ENCODE measurements at places on chromosomes 1 and 21.
A peak's percentile ranks its signal among the peaks of the same experiment; 100 is the strongest.

GRCh38 chr1:212774584-212774983 lies 17.0 kb downstream of the NSL1 start:
- DNase-seq: no peak

DNA sequence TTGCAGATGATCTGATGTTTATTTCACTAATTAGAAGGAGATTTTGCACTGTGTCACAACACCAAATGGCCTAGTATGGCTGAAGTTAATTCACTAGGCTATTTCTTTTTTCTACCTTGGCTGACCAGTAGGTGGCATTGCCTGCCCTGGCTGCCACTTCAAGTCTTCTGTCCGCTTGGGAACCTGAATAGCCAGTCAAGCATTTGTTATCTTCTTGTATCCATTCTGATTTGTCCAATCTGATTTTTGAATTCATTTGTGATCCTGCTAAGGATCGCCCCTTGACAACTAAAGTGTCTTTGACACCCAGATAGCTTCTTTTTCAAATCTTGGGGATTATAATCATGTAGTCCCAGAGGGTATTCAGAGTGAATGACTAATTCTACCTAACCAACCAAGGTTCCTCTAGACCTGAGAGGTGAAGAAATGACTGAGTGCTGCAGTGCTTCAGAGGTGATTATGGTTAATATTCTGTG lies 99.4 kb downstream of the GIPC2 start:
- DNase-seq: no peak

DNA sequence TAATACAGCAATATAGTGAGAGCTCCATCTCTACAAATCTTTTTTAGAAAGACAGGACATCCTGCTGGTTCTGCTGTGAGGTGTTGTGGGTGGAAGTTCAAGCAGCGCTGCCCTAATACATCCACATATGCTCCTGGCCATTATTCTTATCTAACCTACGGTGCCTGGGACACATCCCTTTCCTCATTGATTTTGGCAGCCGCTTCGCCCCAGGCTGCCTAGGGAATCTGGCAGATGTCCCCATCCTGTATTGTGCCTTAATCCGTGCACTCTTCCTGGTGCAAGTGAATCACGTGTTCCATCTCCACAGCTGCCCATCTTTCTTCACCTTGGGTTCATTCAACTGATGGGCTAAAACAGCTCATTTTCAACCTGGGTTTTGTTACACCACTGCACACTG lies 3.1 kb upstream of the UBE2G2 start:
- no peak for DNase-seq

DNA sequence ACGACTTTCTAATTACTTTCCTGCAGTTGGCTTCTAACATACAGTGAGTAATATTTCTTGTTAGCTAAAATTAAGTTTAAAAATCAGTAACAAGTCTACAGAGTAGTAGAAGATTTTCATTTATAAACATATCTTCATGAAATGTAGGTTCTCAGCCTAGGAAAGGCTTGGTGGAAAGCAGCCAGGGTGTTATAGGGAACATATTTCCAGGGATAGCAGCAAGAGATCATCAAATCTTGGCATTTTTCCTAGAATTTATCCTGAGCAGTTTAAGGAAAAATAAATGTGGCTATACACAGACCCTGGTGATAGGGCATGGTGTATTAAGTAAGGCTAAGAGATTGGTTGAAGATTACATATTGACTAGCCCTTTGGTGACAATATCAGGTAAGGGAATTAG lies 203.5 kb upstream of the NEGR1 start:
- DNase-seq: no peak

- no peak for DNase-seq
Measured at GRCh38 chr1:155990005-155990739, 11.8 kb upstream of the ARHGEF2 start.

GRCh38 chr1:78792756-78793155 lies 143.1 kb downstream of the IFI44 start:
- no peak for DNase-seq

- DNase-seq: no peak
Measured at GRCh38 chr21:14271641-14272040, 55.7 kb downstream of the RBM11 start.

- no peak for DNase-seq
Measured at GRCh38 chr1:64505232-64505943, 35.5 kb downstream of the CACHD1 start.

DNA sequence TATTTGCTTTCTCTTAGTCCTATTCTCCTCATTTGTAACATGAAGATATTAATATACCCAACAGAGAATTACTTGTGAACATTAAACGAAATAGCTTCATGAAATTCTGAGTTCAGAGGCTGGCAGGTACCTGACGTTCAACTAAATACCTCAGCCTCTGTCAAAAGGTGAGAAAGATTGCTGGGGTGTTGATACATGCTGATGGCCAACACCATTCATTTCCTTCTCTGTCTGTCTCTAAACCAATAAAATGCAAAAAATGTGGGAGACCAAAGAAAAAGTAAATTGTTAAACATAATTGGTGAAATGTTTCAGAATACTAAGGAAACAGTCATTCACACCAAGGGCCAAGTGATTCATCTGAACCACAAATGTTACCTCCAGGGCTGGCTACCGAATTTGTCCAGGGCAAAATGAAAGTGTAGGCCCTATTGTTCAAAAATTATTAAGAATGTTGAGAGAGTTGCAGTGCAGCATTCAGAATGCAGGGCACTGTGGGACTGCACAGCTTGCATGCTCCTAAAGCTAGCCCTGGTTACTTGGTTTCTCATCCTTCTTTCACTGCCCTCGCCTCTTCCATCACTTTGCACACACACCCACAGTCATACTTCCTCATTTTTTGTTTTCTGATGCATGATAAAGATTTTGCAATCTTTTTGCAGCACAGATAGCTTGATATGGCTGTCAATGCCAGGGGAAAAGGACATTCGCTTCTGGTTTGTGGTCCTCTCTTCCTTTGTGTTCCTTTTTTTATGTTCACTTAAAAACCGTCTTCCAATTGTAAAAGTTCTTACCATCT lies 414.3 kb upstream of the NR5A2 start:
- no peak for DNase-seq

- DNase-seq: no peak
Measured at GRCh38 chr21:42459546-42460215, 36.3 kb downstream of the RSPH1 start.

- no peak for DNase-seq
Measured at GRCh38 chr1:162398999-162399580, 12.8 kb downstream of the SH2D1B start.

GRCh38 chr1:11198851-11199594 lies 9.9 kb downstream of the ANGPTL7 start:
- DNase-seq: peak; percentile 19

DNA sequence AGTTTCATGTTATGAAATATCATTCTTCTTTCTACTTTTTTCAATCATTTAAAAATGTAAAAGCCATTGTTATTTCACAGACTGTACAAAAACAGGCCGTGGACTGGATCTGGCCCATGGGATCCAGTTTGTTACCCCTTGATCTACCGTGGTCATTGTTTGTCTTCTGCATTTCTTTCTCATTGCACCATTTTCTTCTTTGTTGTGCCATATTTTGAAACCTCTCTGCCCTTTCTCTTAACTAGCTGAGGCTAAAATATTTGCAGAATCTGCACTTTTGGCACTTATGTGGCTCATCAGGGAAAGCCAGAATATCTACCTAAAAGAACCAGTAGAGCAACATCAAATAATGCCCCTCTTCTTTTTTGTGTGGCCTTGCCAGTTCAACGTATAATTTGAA lies 50.5 kb downstream of the DNAJC6 start:
- DNase-seq: no peak

- DNase-seq: no peak
Measured at GRCh38 chr1:239815074-239815473, 276.6 kb upstream of the FMN2 start.

DNA sequence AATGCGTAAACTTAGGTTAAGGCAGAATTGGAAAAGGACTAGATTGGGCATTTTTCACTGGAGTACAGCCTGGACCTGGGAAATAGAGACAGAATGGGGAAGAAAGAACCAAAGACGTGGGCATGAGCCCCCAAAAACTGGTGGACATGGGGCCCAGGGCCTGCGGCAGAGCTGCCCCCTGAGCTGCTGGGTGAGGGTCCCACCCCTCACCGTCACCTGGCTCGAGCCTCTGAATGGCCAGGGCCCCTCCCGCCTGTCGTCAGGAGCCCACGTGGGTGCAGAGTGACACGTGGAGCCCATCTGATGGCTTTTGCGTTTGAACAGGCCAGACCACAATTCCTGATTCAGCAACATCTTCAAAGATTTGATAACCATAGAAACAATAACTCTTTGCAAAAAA lies 360.9 kb upstream of the VAMP3 start:
- DNase-seq: no peak

DNA sequence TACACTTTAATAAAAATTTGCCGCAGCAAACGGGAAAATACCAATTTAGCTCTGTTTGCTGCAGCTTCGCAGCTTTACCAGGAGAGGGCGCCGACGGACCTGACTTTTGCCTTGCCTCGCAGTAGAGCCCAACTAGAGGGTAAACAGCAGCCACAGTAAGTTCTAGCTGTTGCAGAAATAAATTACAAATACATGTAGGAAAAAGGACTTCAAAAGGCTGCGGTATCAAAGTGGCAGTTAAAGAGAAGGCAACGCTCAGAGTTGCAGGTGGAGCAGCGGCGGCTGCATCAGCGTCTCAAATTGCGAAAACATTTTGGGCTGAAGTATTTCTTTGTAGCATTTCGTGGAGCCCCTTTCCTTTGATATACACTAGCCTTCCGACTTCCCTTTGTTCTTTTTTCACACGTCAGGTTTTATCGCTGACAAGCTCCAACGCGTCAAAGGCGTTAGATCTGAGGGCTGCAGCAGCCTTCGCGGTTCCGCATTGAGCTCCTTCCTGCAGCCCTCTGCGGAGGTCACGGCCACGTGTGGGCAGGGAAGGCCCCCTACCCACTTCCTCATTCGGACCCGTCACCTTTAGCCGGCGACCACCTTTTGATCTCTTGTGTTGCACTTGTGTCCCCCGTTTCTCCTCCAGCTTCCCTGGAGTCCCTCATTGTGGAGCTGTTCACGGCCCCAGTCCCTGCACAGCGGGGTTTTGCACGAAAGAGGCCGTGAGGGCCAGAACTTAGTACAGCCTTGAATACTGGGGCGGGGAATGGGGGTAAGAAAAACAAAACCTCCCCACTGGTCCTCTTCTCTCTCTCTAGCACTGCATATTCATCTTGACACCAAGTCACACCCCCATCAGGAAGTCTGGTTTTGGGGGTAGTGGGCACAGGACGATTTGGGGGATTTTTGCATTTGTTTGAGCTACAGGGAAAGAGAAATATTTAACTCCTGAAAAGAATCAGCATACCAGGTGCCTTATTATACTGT lies 72.8 kb downstream of the S1PR1 start:
- DNase-seq: peak; percentile 42

GRCh38 chr1:76868154-76868882 lies 1.0 kb downstream of the ST6GALNAC5 start:
- DNase-seq: peak; percentile 21

- no peak for DNase-seq
Measured at GRCh38 chr21:42216726-42217572, 2.0 kb upstream of the ABCG1 start.

GRCh38 chr1:67741736-67742135 lies 56.7 kb downstream of the GADD45A start:
- no peak for DNase-seq

GRCh38 chr1:35062518-35063196 lies 16.5 kb upstream of the ZMYM1 start:
- no peak for DNase-seq

GRCh38 chr21:44283948-44284347 lies 1.7 kb upstream of the AIRE start:
- no peak for DNase-seq

- DNase-seq: no peak
Measured at GRCh38 chr1:223843934-223844786, 1.6 kb downstream of the TP53BP2 start.

- no peak for DNase-seq
Measured at GRCh38 chr1:74324684-74325448, 89.7 kb downstream of the TNNI3K start.

- DNase-seq: no peak
Measured at GRCh38 chr1:1084372-1085170, 10.5 kb upstream of the RNF223 start.

DNA sequence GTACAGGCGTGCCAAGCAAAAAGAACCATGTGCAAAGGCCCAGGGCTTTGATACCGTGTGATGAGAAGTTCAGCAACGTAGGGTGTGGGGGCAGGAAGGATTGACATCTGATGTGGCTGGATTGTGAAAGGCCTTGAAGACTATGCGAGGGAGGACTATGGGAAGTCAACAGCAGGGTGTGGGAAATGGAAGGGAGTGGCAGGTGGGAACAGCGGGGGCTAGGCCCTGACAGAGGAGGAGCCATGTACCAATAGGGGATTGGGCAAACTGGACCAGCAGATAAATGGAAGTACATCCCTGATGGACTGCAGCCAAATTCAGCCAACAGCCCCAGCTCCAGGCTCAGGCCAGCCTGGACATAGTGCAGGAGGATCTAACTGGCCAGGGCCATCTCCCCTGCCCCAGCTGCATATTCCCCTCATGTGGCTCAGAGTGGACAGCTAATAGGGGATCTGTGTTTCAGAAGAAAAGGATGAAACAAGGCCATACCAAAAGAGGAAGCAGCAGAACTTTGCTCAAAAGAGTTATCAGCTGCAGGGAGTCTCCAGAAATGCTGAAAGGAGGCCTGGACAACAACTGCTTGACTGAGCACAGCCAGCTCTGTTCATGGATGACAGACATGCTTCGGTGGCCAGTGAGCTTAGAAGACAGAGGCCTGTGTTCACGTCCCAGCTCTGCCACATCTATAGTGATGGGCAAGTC lies 140.2 kb upstream of the SGIP1 start:
- no peak for DNase-seq

DNA sequence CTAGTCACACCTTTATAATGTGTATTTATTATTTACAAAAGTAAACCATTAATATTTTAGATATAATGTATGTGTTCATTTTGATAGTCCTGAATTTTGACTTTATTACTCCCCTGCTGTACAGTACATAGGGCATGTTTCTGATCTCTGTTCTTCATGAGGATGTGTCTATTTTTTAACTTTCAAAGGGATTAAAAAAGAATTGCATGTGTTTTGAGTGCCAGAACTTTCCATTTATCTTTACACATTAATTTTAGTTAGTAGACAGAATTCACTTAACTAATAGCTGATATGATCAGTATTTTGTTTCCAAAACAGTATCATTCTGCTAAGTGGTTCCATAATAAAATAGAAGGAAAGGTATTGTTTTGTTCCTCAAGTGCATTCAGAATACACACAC lies 3.1 kb downstream of the PBX1 start:
- DNase-seq: no peak

DNA sequence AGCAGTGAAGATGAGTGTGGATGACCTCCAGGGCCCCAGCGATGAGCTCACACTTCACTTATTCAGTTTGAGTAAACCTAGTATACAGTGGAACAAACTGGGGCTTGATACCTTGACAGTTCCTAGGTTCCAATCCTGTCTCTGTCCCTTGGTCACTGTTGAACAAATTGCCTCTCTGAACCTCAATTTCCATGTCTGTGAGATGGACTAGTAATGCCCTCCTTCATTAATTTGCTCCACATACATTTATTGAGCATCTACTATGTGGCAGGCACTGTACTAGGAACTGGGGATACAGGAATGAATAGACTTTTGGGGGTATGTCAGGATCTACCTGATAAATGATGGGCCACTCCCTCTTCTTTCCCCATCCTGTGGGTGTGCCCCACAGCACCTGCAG lies 57.3 kb downstream of the SDC3 start:
- no peak for DNase-seq

- DNase-seq: no peak
Measured at GRCh38 chr1:194056169-194056568, 869.8 kb upstream of the B3GALT2 start.

- DNase-seq: no peak
Measured at GRCh38 chr1:31642366-31642765, 2.3 kb downstream of the PEF1 start.

GRCh38 chr1:234550341-234551031 lies 59.5 kb downstream of the IRF2BP2 start:
- DNase-seq: no peak

All from caudate nucleus (tissue), 63 donors.